ENCODE measurements at places on chromosomes 5 and 9. TPM values are rescaled to one million over a fixed set of nuclear protein-coding genes. Genes with fewer than 3 reads are reported as not detected.

DNA sequence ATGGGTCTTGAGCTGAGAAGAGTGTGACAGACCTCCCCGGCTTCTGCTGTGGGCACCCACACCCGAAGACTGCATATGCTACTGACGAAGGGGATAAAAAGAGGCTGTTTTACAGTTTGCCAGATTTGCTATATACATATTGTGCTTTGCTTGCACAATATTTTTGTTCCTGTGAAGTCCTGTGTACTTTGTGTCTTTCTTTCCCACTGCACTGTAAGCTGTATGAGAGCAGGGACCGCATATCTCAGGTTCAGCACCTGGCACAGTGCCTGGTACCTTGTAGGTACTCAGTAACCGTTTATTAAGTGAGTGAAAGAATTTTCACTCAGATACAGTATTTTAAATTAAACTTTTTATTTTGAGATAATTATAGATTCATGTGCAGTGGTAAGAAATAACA, 8.2 kb upstream of the GARNL3 start:
- no peak for DNase-seq

Gene PSAT1
- total RNA-seq, result 6.9 TPM

- DNase-seq, result no peak
Observed at GRCh38 chr5:99331061-99331460, 402.3 kb upstream of the CHD1 start.

GRCh38 chr5:77947041-77947428, 170.9 kb upstream of the TBCA start:
- no peak for DNase-seq

Gene TNFSF8
- 4.2 TPM for total RNA-seq

DNA sequence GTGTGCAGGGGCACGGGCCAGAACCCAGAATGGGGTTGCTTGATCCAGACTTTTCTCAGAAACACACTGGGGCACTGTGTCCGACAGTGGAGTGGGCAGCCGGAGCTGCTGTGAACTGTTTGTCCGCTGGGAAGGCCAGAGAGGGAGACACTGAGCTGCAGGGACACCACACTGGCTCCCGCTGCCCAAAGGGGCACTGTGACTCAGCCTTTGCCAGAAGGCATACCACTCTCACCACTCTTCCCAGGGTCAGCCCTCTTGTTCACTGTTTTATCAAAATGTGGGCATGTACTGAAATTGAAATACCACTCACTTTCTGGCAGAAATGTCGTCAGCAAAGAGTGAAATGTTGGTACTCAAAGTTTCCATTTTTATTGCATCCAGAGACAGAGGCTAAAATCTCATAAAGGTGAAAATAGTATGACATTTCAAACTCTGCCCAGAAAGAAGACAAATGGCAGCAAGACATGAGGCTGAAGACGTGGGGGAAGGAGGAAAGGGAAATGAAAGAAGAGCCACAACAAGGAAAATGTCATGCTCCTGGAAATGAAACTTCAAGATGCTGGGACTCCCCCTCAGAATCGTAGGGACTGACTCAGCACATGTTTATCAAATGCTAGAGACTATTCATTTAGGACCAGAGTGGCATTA, 4.5 kb upstream of the IL7R start:
- no peak for DNase-seq

Gene FBN2
- 0.49 TPM for total RNA-seq

DNA sequence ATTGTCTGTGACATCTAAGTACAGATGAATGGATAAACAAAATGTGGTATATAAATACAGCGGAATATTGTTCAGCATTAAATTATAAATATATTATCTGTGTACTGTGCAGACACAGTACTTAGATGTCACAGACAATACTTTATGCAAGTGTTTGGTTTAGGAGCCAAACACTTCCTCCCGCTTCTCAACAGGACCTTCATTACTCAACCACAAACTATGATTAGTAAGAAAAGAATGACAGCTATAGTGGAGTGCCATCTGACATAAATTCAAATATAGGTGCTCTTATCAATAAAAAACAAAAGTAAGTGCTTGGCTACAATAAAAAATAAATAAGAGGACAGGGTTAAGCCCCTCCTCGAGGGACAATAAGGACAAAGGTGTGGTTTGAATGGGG, 38.9 kb upstream of the STX17 start:
- DNase-seq, result no peak

Gene ZNF354C
- total RNA-seq, result 7.1 TPM

GRCh38 chr5:16842896-16843295, 93.2 kb downstream of the MYO10 start:
- DNase-seq, result no peak

Gene SARDH
- 2.0 TPM for total RNA-seq

Gene UBTD2
- total RNA-seq, result 22.8 TPM

DNA sequence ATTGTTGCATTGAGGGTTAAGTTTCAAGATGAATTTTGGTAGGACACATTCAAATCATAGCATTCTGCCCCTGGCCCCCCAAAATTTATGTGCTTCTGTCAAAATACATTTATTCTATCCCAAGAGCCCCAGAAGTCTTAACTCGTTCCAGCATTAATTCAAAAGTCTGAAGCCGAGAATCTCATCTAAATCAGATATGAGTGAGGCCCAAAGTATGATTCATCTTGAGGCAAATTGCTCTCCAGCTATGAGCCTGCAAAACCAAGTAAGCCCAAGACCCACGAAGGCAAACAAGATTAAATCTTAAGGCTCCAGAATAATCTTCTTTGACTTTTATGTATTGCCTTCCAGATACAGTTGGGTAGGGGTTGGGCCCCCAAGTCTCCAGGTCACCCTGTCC, 19.2 kb downstream of the TNPO1 start:
- DNase-seq, result no peak

GRCh38 chr5:172843825-172844576, 9.9 kb downstream of the ERGIC1 start:
- DNase-seq, result no peak

- DNase-seq, result no peak
Observed at GRCh38 chr9:72863456-72864094, 89.3 kb downstream of the ALDH1A1 start.

- no peak for DNase-seq
Observed at GRCh38 chr9:105114964-105115728, 129.3 kb upstream of the SLC44A1 start.

GRCh38 chr9:106104887-106105286, 410.5 kb downstream of the TMEM38B start:
- DNase-seq, result no peak

GRCh38 chr9:120768886-120769285, 24.3 kb downstream of the FBXW2 start:
- DNase-seq, result no peak

DNA sequence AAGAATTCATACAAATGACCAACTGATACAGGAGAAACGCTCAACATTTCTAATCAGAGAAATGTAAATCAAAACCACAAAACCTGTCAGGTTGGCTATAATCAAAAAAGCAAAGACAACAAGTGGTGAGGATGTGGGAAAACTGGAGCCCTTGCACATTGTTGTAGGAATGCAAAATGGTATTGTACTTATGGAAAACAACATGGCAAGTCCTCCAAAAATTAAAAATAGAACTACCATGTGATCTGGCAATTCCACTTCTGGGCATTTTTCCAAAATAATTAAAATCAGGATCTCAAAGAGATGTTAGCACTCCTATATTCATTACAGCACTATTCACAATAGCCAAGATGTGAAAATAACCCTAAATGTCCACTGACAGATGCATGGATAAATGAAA, 76.1 kb downstream of the FNIP1 start:
- no peak for DNase-seq

Gene EQTN
- total RNA-seq, result not detected

- no peak for DNase-seq
Observed at GRCh38 chr5:107696080-107696479, 25.3 kb upstream of the EFNA5 start.

Data from vagina (tissue), 2 donors.